ENCODE measurements at places on chromosomes 2 and 18.

GRCh38 chr2:2868085-2868484 is 509.5 kb downstream of the EIPR1 start:
- no peak for DNase-seq

DNA sequence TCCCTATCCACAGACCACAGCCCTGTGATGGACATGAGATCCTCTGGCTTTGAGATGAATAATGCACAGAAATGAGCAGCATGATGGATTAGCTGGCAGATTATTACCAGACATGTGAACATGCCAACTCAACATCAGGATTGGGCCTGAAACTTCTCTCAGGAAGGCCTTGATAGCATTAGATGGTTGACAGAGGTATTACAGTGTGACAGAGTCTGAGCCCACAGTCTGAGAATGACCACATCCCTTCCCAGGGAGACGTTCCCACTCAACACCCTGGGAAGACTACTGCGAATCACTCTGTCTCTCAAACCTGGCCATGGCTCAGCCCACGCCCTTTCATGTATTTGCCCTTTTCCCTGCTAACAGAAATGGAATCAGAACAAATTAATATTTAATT is 66.9 kb downstream of the BCL11A start:
- no peak for DNase-seq

DNA sequence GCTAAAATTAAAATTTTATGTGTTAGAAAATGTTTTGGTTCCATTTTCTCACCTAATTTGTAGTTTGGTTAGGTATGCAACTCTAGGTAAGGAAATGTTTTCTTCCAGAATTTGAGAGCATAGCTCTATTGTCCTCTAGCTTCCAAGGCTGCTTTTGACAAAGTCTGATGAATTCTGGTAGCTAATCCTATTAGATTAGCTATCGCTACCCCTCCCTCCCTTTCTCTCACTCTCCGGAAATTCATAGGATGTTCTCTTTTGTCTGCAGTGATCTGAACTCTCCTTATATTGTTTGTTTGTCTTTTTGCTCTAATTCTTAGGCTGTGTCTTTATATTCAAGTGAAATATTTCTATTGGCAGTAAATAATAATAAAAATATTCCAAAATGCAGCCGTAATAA is 382.9 kb downstream of the DCC start:
- DNase-seq = no peak

- DNase-seq = no peak
Observed at GRCh38 chr18:55488473-55488872, 99.5 kb downstream of the TCF4 start.

DNA sequence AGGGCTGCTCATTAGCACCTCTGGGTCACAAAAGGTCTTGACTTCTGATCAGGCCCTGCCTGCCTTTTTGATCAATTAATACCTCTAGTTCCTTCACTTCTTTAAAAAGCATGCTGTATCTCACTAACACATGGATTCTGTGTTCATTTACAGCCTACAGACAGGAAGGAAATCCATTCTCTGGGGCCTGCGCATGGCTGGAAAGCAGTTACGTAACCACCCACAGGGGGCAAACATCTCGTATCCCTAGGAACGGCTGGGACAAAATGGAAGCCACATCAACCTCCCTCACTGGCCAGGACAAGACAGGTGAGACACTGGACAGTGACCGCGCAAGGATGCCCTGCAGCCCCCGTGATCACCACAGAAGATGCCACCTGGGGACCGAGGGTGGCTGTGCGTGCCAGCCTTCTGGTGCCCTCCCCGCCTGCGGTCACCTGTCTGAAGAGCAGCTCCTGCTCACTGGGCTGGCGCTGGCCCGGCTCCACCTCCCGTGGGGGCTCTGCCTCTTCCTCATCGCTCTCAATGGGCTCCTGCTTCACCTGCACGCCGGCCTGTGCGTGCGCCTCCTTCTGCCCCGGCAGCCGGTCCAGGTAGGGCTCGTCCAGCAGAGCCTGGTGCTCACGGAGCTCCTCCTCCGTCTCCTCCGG is 266.9 kb downstream of the TWIST2 start:
- peak; percentile 15 for DNase-seq

DNA sequence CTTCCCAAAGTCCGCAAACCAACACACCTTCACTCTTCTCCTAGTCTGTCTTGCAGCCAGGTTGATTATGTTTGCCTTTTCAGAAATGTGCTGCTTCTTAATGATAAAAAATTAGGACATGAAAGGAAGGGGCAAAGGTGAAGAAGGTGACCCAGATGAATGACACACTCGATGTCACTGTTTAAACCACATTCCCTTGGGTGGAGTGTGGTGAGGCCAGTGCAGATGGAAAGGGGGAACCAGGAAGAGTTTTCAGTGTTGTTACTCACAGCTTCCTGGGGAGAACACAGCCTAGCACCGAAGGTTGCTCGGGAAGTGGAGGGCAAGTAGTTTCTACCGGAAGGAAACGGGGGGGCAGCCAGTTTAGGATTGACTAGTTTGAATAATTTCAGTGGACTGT is 57.2 kb upstream of the BOD1L2 start:
- no peak for DNase-seq

DNA sequence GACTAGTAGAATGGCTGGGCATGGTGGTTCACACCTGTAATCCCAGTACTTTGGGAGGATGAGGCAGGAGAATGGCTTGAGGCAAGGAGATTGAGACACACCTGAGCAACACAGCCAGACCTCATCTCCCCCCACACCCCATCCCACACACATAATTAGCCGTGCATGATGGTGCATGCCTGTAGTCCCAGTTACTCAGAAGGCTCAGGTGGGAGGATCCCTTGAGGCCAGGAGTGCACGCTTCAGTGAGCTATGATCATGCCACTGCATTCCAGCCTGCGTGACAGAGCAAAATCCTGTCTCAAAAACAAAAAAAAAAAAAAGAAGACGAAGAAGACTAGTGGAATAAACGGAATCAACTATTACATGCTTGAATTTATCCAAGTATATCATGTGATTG is 150.0 kb downstream of the STK39 start:
- no peak for DNase-seq

DNA sequence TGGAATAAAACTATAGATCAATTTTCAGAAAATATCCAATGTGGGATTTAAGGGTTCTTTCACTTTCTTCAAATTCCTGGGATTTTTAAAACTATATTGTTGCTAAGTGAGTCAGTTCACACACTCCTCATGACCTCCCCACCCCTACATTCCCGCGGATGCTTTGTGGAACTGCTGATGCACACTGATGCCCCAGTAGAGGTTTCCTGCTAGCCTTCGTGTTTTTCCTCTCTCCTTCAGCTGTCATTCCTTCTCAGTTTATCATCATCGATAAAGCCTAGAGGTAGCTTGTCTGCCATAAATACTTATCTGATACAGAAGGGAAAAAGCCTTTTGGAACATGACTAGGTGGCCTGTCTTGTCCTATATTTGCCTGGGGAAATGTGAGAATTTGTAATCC is 67.4 kb upstream of the GALNT5 start:
- no peak for DNase-seq

All from kidney capillary endothelial cell (primary cell).